Mammary epithelial cell (primary cell): ENCODE measurements at places on chromosomes 1 and 21. TPM values are rescaled to one million over a fixed set of nuclear protein-coding genes. Genes with fewer than 3 reads are reported as not detected.
A peak's percentile ranks its signal among the peaks of the same experiment; 100 is the strongest.

Gene MYBPHL
- polyA plus RNA-seq, result 2.1 TPM

Gene OR2G6
- not detected for polyA plus RNA-seq

Gene WRAP73
- 22.0 TPM for polyA plus RNA-seq

Gene KLHDC8A
- not detected for polyA plus RNA-seq

Gene FCAMR
- not detected for polyA plus RNA-seq

DNA sequence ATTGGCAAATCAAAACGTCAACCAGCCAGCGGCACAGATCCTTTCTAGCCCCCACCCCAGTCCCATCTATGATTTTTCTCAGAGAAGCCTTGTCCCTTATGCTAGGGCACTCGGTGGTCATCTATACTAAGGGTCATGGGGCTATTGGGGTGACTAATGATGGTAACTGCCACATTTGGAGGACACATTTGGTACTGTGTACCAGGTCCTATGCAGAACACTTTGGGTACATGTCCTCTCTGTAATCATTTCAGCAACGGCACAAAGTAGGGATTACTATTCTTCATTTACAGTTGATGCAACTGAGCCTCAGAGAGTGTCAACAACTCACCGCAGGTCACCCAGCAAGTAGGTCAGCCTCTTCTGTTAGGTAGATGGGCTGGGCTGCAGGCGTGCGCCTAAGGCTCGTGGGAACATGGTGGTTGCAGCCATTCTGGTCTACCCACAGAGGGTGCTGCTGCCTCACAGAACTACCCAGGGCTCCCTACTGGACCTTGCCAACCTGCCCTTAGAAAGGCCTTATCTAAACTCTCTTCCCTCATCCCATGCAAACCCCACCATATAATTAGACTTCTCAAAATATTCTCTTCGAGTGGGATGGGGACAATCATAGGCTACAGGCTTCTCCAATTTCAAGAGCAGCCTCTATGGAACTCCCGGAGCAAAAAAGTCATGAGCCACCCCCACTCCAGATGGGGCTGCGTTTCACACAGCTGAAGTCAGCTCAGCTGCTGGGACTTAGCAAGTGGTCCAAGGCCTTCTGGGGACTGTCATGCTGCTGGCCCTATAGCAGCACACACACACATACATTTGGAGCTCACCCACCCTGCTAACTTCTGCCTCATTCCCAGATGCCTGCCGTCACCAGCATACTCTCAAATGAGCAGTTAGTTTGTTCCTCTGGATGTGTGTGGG lies 5.8 kb upstream of the SDHB start:
- peak; percentile 60 for DNase-seq

DNA sequence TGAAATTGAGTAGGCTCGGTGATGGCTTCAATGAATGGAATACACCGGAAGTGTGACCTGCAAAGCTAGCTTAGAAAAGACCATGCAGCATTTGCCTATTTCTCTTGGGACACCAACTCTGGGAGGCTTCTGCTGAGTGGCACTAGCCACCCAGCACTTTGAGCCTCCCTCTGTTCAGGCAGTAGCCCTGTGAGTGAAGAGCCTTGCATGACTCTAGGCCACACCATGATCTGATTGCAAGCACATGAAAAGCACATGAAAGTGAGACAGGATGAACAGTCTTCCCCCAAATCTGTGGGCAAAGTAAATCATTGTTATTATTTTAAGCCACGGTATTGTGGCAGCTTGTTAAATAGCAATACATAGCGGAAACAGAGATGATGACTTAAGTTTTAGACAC lies 2.8 kb downstream of the CD48 start:
- no peak for DNase-seq

- no peak for DNase-seq
These were observed 153.3 kb upstream of the BEND5 start for GRCh38 chr1:48930011-48930410.

- peak; percentile 97 for DNase-seq
These were observed 28.2 kb downstream of the VAV3 start for GRCh38 chr1:107936498-107937481.

DNA sequence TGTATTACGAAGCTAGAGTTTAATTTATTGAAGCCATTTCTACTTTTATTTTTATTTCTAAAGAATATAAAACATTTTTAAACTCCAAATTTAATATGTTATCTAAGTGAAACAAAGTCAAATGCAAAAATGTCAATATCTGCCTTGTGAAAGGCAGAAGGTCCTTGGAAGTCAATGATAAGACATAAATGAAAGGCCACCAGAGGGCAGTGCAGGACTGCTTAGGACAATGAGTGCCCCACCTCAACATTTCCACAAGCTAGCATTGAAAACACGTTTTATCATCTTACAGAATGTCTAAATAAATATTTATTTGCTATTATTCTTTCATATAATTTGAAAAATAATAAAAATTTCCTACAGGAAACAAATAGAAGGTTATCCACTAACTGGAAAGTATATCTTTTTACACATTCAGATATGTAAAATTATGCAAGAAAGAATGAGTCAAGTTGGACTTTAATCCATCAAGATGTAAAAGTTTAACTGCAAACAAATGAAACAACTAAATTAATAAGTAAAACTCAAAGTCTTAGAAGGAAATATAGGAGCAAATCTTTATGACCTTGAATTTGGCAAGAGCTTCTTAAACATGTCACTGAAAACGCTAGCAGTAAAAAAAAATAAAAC lies 140.1 kb upstream of the FMN2 start:
- peak; percentile 19 for DNase-seq

DNA sequence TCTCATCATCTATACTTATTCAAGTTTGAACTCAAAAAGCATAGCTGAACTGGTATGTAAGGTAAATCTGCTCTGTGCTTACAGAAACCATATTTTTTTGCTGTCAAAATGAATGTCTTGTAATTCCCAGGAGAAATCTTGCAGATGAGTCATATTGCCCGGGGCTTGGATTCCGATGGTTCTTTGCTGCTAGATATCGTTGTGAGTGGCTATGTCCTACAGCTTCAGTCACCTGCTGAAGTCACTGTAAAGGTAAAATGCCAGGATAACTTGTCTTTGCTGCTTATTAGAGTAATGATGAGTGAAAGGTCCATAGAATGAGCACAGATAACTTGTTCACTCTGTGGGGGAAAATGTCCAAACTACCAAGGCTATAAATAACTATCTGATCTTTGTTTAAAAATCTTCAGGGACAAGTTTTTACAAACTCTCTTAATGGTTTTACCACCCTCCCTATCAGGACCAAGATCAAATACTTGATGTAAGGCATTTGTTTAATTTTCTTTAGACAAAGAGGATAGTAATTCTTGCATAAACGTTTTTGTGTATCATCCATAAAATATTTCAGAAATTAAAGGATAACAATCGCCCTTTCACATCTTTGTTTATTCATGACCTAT lies 222.3 kb downstream of the TPR start:
- DNase-seq, result peak; percentile 91

DNA sequence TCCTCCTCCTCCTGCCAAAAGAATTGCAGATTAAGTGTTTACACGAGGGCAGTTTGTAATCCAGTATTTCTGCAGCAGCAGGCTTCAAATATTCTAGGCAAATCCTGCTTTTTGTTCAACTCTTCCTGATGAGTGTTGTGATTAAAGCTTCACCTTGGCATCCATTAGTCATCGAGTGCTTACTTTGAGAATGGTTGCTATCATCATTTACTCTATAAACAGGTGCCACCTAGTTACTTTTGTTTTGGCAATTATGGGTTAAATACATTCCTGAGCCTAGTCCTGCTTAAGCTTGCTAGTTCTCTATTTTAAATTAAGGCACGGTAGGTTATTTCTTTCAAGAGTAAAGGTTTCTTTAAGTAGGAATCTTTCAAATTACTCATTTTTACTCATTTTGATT lies 20.3 kb downstream of the PDC start:
- peak; percentile 74 for DNase-seq

DNA sequence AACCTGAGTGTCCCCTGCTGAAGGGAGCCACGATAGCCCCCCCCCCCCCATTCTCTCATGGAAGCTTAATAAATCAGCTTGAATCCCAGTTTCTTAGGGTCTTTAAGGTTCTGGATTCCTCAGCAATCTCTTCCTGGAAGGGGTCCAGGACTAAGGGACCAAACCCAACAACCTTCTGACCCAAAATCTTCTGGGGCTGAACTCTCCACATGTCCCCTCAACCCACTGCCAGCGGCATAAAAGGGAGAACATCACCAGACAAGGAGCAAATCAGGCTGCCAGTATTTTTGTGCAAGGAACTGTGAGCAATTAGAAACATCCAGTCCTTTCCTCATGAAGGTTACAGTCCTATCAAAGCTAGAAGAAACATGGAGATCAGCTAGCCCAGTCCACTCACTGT lies 12.7 kb upstream of the LORICRIN start:
- DNase-seq, result no peak

- peak; percentile 58 for DNase-seq
These were observed 216 bp downstream of the PRKCZ start for GRCh38 chr1:2050461-2050792.

DNA sequence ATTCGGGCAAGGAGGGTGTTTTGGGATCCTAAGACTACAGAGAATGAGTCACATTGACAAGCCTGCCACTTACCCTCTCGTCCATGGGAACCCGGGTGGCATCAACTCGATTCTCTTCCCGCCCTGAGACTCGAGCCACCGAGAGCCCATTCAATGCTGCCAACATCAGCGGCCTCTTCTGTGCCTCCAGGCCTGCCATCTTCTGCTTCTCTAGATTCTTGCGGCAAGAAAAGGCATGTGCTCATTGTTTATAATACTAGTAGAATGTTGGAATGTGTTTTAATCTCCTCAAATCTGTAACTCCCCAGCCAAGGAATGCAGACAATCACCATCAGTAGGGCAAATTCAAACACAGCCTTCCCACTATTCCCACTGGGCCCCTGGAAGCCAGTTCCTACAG lies 96.9 kb downstream of the SMYD2 start:
- peak; percentile 26 for DNase-seq

DNA sequence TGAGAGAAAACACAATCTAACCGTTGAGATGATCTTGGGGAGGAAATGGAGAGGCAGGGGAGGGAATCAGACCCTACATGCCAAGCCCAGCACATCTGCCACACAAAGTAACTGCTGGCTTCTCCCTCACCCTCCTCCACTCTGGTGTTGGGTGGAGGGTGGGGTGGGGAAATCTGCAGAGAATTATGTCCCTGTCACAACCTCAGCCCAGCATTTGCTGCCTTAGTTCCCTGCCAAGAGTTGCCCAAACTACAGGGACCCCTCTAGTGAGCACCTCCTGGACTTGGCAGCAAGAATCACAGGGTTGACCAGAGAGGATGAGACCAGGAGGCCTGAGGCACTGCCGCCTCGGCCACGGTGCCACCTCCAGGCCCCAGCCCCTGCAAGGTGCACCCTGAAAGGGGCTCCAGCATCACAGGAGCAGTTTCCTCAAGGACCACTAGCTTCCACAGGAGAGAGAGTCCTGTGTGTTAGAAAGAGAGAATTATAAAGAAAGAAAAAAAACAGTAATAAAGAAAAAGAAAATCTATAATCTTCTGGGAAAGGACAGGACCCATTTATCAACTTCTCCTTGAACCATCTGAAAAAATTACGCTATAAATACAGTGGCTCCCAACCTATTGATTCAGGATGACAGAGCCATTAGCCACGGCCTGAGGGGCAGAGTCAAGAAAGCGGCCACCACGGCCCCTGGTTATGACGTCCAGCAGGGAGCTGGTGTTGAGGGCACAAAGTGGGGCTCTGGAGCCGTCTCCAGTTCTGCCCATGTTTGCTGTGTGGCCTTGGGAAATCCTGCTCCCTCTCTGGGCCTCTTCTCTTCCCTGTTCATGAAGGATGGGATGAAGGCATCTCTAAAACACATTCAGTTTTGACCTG lies 451.7 kb downstream of the MATN1 start:
- no peak for DNase-seq

DNA sequence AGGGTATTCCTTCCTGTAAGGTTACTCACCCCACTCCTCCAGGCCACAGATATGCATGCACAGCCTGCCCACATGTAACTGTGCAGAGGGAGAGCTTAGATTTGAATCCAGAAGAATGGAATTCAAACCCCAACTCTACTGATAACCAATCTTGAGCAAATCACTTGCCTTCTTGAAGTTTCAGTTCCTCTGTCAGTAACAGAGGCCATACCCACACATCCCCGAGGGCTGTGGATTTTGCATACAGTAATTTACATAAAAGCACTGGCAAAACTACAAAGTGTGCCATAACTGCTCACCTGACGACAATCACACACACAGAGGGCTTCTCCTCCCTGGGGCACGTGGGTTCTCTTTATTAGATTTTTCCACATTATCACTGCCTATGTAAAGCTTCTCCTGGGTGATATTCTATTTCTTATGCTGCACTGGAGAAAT lies 18.6 kb downstream of the CD247 start:
- DNase-seq, result no peak

DNA sequence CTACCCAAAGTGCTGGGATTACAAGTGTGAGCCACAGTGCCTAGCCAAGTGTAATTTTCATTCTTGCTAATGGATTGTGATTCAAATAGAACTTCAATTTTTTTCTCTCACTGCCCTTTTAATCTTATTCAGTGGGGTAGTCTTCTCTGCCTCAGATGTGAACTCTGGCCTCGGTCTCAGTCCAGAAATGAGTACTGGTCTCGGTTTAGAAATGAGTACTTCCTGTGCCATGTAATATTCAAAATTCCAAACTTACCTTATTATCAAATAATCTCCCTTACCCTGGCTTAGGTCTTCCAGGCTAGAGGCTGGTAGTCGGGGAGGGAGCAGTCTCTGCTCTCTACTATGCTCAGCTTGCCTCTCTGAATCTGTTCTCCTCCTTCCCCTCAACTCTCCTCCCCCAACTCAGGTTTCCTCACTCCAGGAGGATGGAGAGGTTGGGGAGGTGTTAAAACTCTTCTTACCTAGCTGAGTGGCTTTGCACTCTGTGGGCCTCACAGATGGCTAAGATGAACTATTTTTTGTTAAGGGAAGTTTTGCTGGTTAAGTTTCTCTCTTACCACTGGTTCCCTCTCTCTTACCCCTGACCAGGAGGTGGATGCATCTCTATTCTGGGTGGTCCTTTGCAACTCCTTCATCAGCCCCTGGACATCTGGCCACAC lies 4.8 kb upstream of the SLAMF9 start:
- no peak for DNase-seq

DNA sequence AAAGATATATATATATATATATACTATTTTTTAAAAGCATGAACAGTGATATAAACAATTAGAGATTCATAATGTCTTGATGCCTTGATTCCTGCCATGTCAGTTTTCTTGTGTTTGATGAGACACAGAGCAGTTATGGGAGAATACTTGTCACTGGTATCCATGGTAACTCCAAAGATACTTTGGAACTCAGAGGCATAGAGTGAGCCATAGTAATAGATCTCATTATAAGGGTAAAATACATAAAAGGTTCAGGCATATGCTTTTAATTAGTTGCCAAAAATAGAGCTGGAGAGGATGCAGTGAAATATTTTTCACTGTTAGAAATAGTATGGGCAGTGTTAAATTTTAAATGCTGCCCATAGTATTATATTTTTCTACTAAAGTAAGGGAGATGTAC lies 134.1 kb downstream of the SYT14 start:
- DNase-seq, result no peak

DNA sequence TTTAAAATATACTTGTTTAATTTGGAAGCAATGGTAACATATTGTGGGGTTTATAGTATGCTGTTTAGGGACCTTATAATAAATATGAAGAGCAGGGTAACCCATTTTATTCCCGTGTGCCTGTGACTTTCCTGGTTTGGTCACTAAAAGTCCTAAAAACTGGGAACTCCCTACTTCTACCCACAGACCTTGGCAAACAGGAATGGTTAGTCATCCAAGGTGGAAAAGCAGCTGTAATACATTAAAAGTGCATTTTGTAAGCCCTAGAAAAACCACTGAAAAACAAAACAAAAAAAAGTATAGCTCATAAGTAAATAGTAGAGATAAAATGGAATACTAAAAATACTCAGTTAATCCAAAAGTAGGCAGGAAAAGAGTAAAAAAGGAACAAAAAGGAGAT lies 538.9 kb downstream of the LMO4 start:
- DNase-seq, result peak; percentile 65
